ENCODE measurements at places on chromosomes 1 and 21.

GRCh38 chr1:121458291-121459048 is 273.7 kb downstream of the SRGAP2C start:
- DNase-seq = no peak

GRCh38 chr1:37663426-37664000 is 28.8 kb upstream of the CDCA8 start:
- DNase-seq = no peak

GRCh38 chr1:231121533-231121932 is 40.3 kb upstream of the TRIM67 start:
- no peak for DNase-seq

GRCh38 chr1:152022474-152022873 is 14.3 kb downstream of the S100A11 start:
- no peak for DNase-seq

GRCh38 chr1:229941160-229941559 is 125.9 kb upstream of the GALNT2 start:
- DNase-seq = no peak

- DNase-seq = no peak
These were observed 185.5 kb upstream of the ZC3H12A start for GRCh38 chr1:37288900-37289299.

DNA sequence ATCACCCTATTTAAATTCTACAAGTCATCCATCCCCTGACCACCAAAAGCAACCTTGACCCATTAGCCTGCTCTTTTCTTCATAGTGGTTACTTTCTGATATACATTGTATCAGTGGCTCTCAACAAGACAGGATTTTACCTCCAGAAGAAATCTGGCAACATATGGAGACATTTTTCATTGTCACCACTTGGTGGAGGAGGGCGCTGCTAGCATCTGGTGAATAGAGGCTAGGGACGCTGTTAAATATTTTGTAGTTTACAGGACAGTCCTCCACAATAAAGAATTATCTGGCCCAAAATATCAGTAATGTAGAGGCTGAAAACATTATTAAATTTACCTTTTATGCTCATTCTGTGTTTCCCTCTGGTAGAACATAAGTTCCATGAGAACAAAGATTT is 6.1 kb downstream of the HSPA13 start:
- DNase-seq = no peak

DNA sequence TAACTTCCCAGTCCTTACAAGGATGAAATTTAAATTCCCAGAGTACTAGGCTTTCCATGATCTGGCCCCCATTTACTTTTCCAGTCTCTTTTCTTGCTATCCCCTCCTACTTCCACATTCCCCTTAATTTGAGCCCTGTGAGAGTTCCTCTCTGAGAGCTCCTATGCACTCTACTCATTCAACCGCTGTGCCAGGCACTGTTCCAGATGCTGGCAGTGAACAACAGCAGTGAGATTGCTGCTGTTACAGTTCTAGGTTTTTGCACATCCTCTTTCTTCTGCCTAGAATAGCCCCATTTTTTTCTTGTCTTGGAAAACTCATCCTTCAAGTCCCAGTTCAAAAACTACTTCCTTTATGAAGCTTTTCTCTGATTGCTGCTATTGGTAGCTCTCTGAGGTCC is 18.8 kb downstream of the ATF6 start:
- DNase-seq = no peak

DNA sequence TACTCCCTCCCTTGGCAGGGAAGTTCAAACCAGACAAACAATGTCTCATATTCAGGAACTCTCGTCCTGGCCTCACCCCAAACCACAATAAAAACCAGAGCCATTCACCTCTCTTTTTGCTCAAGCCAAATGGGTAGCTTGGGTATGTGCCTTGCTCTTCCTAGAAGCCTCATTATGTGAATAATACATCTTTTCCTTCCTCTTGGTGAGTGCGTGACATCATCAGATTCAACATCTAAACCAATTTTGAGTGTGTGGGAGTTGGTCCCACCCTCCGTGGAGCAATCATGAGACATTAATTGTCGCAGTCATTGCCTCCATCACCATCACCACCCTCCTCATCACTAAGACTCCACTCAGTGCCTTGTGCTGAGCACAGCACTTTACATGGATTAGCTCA is 482.9 kb downstream of the PTPRU start:
- DNase-seq = no peak

GRCh38 chr1:221187174-221187573 is 307.9 kb downstream of the HLX start:
- DNase-seq = no peak

- DNase-seq = no peak
These were observed 48.8 kb downstream of the ARHGEF10L start for GRCh38 chr1:17588048-17588871.

DNA sequence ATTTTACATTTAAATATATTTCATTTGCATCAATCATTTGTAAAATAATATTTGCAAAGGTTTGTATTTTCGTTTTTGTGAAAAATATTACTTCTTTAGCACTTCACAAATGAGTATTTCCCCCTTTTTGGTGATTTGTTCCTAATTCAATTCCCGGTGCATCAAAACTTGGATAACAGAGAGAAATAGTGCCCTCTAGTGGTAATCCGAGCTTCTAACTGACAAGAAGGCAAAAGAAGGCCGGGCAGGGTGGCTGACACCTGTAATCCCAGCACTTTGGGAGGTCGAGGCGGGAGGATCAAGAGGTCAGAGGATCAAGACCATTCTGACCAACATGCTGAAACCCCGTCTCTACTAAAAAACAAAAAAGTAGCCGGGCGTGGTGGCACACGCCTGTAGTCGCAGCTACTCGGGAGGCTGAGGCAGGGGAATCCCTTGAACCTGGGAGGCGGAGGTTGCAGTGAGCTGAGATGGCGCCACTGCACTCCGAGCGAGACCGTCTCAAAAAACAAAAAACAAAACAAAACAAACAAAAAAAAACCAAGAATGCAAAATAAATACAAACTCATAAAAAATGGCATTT is 137.7 kb downstream of the COL11A1 start:
- no peak for DNase-seq

GRCh38 chr1:67451815-67452214 is 21.6 kb upstream of the SERBP1 start:
- DNase-seq = no peak

Data from NCI-H1930 (cell line).